Chondrocyte (in vitro differentiated cells): ENCODE measurements at places on chromosomes 5 and 9. TPM values are rescaled to one million over a fixed set of nuclear protein-coding genes. Genes with fewer than 3 reads are reported as not detected.

Gene RPP25L
- total RNA-seq: 10.6 to 11.0 TPM (median 10.9 TPM) in 3 replicates

Gene PCDHA8
- 0.97 to 2.4 TPM (median 1.1 TPM) in 3 replicates for total RNA-seq

Gene BNC2
- 17.8 to 45.0 TPM (median 21.3 TPM) in 3 replicates for total RNA-seq

Gene PAIP2
- total RNA-seq: 43.8 to 53.0 TPM (median 47.9 TPM) in 3 replicates

Gene ARSK
- 10.0 to 10.7 TPM (median 10.4 TPM) in 3 replicates for total RNA-seq

DNA sequence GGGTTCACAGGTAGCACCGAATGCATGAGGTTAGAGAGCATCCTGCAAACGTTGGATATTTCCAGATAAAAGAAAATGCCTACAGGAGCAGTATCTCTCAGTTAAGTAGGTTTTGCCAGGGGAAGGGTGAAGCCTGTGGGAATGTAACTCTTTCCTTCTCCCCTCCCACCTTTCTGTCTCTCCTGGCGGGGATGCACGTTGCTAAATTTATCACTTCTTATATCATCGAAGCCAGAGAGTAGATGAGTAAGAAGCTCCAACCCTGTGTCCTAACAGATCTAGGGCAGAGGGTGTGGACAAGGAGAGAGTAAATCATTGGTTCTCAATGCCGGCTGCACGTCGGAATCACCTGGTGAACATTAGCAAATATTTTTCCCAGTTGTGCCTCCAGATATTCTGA lies 457.5 kb downstream of the ENC1 start:
- no peak for DNase-seq

DNA sequence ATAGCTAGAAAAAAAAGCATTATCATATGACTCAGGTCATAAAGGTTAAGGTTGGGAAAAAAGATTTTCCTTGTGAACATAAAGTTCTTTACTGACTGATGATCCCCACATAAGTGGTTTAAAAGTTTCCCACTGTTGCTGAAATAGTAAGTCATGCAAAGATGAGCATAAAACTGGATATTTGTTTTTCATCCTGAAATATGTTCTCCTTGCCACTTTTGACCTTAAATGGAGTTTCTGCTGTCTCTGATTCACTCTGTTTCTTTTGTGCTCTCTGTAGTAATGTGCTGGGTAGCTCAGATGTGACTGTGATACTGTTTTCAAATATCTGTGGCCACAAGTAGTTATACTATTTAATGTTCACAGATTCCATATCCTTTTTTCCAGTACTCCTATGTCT lies 162.5 kb upstream of the GAS1 start:
- DNase-seq: no peak

GRCh38 chr9:110316261-110317075 lies 21.2 kb downstream of the TXNDC8 start:
- no peak for DNase-seq

DNA sequence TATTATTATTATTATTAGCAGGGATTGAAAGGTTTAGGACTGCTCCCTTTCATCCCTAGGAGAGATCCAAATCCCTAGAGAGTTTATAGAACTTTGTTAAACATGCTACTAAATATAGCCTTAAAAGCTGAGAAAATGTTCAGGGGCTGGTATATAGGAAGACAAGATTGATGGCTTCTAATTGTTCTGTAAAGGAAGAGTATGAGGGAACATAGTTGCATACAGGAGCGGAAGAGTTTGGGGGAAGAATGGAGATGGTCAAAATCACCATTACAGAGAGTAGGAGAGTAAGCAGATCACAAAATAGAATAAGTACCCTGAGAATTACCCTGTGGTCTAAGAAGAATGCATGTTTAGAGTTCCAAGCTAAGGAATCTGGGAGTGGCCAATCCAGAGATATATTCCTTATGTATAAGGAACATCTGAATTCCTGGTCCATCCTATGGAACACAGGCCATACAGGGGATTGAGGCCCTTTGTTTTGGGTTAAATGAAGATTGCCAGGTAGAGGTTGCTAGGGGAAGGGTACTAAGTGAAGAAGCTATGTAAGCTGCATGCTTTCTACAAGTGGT lies 158.0 kb upstream of the APC start:
- DNase-seq: no peak

GRCh38 chr5:170145462-170145861 lies 39.8 kb downstream of the FOXI1 start:
- no peak for DNase-seq

DNA sequence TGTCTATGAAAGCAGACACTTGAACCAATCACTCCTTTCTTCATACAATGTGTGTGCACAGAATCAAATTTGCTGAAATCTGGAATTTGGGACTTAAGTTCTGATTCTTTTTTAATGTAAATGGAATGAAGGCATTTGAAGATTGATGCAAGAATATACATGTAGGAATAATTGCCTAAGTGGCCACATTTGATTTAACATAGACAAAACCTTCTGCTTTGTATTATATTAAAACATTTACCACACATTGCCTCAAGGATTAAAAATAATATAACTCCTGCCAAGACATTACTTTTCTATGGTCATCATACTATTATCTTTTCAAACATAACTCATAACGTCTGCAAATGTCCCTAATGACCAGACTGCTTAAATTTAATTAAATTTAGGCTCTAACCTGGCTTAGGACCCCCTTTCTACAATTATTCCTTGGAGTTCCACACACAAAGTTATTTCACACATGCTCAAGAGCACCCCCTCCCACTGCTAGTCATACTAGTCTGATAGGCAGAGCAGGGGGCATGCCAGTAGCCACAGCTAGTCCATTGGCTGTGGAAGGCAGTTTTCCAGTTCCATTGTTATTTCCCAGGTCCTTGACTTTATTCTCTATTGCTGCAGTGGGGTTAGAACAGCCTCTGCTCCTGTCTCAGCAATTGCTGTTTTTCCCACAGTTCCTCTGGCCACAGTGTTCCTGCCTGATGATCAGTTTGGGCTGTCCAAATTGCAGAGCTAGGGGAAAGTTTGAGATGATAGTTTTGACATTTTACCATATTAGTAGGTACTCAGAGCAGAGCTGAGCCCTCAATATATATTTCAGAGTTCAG lies 360.6 kb upstream of the GRAMD2B start:
- DNase-seq: no peak

DNA sequence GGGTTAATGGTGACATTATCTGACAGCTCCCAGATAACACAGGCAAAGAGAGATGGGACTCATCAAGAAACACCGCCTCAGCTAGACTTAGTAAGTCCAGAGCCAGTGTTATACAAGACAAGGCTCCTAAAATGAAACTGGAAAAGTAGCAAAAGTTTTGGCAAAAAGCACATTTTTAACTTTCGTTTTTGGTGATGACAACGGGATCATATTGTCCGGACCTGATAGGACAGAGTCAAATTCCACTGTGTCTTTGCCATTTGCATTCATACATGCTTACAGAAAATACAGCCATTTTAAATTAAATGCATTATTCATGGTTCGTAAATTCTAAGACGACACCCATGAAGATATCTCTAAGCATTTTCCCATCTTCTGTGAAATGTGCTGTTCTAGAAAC lies 152.1 kb downstream of the CRB2 start:
- no peak for DNase-seq

GRCh38 chr9:133794016-133794760 lies 56.0 kb upstream of the SARDH start:
- no peak for DNase-seq

GRCh38 chr5:88085462-88085861 lies 183.2 kb downstream of the TMEM161B start:
- DNase-seq: no peak

DNA sequence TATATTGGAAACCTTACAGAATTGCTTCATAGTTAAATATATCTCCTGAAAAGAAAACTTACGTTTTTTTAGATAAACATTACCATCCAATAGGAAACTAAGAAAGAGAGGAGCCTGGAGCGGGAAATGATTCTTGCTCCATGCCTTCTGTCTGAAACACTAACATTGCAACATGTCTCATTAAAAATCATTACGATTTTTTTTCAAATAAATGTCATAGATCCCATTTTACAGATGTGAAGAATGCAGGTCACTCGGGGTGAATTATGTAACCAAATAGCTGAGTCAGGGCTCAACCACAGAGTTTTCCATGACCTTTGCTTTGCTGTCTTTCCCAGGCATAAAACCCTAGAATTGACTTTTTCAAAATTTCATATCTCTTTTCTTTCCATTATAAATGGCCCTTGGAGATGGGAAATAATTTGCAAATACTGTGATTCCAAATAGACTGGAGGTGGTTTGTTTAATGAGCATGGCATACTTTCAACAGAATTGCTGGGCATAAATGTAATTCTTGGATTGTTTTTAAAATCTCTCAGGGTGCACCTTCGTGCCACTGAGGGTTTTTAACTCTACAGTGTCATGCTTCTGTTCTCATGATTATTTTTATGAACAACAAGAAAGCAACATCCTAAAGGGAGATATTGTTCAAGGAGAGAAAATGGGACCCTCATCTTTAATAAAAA lies 302.8 kb downstream of the EBF1 start:
- no peak for DNase-seq

DNA sequence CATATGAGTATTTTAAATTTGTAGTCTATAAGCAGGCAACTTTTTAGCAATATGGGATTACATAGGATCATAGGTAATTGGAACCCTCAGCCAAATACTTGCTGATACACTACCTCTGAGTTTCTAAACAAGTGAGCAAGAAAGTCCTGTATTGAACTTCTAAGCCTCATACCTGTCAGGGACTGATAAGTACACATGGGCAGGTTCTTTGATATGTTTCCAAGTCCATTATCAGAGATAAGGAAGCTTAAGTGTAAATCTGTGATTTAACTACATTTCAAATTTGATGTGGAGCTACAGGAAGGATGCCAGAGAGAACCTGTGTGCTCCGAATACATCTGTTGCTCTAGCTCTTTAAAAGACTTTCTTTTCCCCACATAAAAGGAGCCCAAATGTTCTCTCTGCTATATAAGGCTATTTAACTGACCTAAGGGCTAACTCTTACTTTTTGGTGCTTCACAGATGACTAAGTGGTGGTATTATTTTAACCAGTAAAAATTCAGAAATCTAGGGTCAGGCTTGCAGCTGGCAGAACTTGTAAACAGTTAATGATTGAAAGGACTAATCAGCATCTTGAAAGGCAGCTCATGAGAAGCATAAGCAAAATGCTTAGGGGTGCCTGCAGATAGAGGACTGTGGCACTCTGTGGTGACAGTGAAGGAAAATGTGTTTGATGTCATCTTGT lies 228.6 kb downstream of the NR3C1 start:
- DNase-seq: no peak

DNA sequence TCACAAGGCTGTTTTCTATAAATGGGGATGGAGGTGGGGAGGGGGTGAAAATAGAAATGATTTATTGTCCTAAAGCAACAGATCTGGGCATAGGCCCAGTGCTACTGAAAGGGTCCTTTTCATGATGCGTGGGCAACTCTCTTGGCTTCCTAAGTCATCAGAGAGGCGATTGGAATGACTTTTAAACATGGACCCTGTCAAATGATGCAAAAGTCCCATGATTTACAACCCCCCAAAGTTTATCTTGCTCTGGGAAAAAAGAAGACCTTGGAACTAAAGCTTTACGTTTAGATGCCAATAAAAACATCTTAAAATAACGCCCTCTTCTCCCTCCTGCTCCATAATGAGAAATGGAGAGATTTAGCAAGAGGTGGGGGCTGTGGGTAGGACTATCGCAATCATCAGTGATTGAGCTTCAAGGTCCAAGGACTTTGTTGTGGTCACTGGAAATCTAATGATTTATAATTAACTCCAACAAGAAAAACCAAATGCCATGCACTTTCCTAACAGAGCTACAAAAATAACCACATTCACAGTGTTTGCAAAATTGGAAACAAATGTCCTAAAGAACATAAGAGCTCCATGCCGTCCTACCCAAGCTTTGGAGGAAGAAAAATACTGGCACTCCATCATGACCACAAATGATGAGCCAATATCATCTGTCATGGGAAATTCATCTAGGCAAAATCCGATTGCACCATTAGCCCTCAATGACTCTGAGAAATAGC lies 167.5 kb upstream of the CLINT1 start:
- no peak for DNase-seq

DNA sequence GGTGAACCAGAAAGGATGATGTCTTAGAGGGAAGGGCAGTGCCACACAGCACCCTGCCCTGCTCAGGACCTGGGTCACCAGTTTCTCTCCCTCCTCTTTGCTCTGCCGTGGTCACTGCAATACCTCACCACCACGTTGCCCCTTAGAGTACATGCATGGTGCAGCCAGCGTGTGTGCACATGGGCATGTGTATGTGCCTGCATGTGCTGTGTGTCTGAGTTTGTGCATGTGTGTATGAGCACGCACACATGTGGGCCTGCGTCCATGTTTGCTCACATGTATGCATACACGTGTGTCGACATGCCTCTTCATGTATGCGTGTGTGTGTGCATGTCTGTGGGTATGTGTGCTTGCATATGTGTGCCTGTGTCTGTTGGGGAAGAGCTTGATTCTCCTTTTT lies 41.5 kb upstream of the SEMA4D start:
- no peak for DNase-seq

- no peak for DNase-seq
These were observed 81.2 kb upstream of the MIER3 start for GRCh38 chr5:57033103-57033502.

GRCh38 chr9:69963803-69964202 lies 79.8 kb upstream of the MAMDC2 start:
- no peak for DNase-seq

DNA sequence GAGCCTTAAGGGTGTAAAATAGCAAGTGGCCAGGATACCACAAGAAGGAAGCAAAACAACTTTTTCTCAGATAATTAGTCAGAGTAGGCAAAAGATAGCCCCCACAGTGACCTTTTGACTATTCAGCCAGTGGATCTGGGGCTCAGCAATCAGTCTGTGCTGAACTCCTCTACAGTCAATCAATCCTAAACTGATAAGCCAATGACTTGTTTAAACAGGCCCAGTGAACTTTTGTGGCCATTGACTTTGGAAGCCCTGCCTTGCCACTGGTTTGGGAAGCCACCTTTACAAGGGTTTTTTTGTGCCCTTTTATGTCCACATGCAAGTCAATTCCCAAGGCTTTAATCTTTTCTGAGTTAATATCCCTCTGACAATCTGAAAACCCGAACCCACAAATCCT lies 1565.0 kb upstream of the WWC1 start:
- no peak for DNase-seq

DNA sequence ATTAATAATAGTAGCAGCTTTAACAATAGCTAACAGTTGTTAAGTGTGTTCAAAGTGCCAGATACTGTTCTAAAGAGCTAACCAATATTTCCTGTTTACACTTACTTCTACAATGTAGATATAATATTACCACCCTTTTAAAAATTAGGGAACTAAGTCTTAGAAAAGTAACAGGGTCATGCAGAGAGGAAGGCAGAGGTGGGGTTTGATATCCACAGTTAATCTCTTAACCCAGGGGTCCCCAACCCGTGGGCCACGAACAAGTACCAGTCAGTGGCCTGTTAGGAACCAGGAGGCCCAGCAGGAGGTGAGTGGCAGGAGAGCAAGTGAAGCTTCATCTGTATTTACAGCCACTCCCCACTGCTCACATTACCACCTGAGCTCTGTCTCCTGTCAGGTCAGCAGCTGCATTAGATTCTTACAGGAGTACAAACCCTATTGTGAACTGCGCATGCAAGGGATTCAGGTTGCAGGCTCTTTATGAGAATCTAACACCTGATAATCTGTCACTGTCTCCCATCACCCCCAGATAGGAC lies 89.1 kb downstream of the ACTL7B start:
- no peak for DNase-seq
